ENCODE measurements at places on chromosomes 3 and 15.

- DNase-seq: no peak
Observed at GRCh38 chr3:88235102-88235501, 85.3 kb downstream of the C3orf38 start.

- DNase-seq: no peak
Observed at GRCh38 chr15:88628018-88628654, 7.0 kb downstream of the AEN start.

- DNase-seq: no peak
Observed at GRCh38 chr3:5791558-5791957, 604.1 kb downstream of the EDEM1 start.

DNA sequence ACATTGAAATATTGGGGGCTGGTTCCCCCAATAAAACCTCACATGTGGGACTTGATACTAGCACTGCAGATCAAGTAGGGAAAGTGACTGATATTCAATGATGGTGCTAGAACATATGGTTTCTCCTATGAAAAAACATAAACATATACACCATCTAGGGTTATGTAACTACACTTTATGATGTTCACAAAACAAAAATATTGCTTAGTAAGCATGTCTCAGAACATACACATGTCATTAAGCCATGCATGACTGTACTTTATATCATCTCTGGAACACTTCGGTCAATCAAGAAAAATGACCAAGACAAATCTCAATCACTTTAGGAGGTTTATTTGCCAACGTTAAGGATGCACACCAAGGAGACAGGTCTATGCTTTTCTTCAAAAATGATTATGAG, 57.4 kb downstream of the ZNF717 start:
- no peak for DNase-seq

- DNase-seq: no peak
Observed at GRCh38 chr3:55691141-55691540, 204.0 kb upstream of the WNT5A start.

GRCh38 chr3:145604851-145605250, 556.1 kb downstream of the PLOD2 start:
- no peak for DNase-seq

DNA sequence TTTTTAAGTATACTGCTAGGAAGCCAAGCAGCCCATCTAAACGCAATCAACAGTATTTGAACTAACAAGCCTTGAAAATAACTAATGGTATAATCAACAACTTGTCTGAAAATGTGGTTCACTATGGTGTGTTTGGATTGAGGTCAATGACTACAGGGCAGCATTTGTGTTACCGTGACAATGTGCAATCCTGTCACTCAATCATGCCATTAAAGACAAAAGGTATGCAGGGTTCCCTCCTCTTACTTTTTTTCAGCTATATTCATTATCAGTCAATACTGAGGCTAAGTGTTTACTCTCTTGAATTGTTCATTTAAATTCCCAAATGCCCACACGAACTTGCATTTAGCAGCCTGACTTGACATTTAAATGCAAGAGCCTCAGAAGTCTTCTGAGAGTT, 1099.3 kb upstream of the EPHA6 start:
- DNase-seq: no peak

- no peak for DNase-seq
Observed at GRCh38 chr3:81601707-81602305, 159.6 kb downstream of the GBE1 start.

Data from Kasumi-1 (cell line).